ENCODE measurements at places on chromosomes 7 and 10. TPM values are rescaled to one million over a fixed set of nuclear protein-coding genes. Genes with fewer than 3 reads are reported as not detected.
A peak's percentile ranks its signal among the peaks of the same experiment; 100 is the strongest.

GRCh38 chr7:152522571-152523067 is 86.8 kb upstream of the KMT2C start:
- DNase-seq: peak; percentile 21

GRCh38 chr10:5095687-5096086 is 1.5 kb downstream of the AKR1C3 start:
- no peak for DNase-seq

GHRHR gene
- total RNA-seq: not detected

ARHGEF35 gene
- 0.13 TPM for total RNA-seq
